Left renal pelvis (tissue), 4 donors: ENCODE measurements at places on chromosomes 2 and 18. TPM values are rescaled to one million over a fixed set of nuclear protein-coding genes. Genes with fewer than 3 reads are reported as not detected.

DYSF gene
- 18.5 TPM for polyA plus RNA-seq

HTR2B gene
- polyA plus RNA-seq, result 15.1 TPM

SCN3A gene
- polyA plus RNA-seq, result 0.78 TPM

PIEZO2 gene
- 30.7 TPM for polyA plus RNA-seq

RALBP1 gene
- polyA plus RNA-seq, result 79.8 TPM

EVA1A gene
- 18.1 TPM for polyA plus RNA-seq

TBC1D8 gene
- polyA plus RNA-seq, result 32.8 TPM

GALR1 gene
- 0.19 TPM for polyA plus RNA-seq

TSPYL6 gene
- not detected for polyA plus RNA-seq

SERPINB10 gene
- polyA plus RNA-seq, result not detected

GRCh38 chr2:54678719-54679118, 44.7 kb upstream of the EML6 start:
- no peak for DNase-seq

DNA sequence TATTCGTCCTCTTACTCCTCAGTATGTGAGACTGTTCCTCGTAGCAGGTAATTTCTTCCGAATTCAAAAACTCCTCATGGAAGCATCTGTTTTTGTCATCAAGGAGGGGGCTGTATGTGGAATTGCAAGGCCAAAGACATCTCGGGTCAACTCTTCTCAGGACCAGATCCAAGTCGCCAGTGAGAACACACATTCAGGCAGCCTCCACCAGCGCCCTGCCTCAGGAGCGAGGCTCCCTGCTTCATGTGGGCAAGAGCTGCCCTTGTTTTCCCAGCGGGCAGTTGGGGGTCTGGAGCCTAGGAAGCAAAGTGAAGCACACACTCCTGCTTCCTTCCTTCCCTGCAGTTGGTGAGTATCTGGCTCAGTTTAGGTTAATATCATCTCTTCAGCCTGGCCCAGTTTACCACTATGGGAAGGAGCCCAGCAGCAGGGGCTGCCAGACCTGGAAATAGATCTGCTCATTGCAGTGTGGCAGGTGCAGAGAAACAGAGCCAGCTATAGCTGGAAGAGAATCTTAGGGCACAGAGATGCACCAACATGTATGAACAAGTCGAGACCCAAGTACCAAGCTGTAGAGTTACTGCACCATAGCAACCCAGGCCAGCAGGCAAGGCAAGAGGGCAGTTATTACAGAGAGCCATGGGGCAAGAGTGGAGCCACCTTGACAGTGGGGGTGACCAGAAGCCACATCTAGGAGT, 25.3 kb downstream of the TMEM127 start:
- DNase-seq, result no peak

- no peak for DNase-seq
These were observed 101.3 kb downstream of the OSBPL1A start for GRCh38 chr18:24296276-24296675.

GRCh38 chr2:160401895-160402294, 91.7 kb downstream of the RBMS1 start:
- no peak for DNase-seq

DNA sequence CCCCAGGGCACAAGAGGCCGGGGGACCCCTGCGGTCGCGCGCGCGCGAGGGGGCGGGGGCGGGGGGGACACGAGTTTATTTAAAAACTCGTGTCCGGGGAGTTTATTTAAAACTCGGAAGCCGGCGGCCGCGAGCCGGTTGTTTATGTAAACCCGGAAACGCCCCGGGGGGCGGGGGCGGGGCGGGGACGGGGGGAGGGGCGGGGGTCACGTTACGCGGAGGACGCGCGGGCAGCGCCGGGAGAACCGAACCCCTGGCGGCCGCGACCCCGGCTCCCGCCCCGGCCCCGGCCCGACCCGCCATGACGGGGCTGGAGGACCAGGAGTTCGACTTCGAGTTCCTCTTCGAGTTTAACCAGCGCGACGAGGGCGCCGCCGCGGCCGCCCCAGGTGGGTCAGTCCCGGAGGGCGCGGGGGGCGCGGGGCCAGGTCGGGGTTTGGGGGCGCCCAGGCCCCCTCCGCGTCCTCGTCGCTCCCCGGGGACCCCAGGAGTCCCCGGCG, 4.4 kb downstream of the NFATC1 start:
- DNase-seq, result no peak

DNA sequence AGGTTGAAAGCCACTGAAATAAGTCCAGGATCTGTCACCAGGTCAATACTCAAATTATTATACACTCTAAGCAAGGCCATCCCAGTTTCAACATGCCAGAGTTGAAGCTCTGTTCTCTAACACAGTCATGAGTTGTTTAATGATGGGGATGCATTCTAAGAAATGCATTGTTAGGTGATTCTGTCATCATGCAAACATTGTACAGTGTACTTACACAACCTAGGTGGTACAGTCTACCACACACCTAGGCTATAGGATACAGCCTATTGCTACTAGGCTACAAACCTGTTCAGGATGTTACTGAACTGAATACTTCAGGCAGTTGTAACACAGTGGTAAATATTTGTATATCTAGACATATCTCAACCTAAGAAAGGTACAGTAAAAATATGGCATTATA, 162.2 kb downstream of the BAZ2B start:
- no peak for DNase-seq

GRCh38 chr18:56386856-56387255, 251.5 kb downstream of the TXNL1 start:
- DNase-seq, result no peak

DNA sequence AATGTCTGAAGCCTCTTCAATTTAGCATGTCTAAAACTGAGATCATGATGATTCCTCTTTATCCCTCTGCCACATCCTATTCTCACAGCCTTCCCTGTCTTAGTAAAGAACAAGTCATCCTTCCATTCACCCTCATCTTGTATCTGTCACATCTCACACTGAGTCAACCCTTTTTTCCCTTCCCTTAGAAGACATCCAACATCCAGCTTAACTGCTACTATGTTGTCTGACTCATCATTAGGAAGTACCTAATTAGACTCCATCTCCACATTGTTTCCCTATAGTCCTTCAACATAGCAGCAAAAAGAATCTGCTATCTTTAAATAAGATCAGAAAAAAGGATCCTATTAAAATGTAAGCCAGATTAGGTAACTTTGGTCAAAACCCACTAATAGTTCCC, 85.2 kb upstream of the GRB14 start:
- DNase-seq, result no peak

- no peak for DNase-seq
These were observed 1.7 kb upstream of the SERPINB7 start for GRCh38 chr18:63773551-63773950.

DNA sequence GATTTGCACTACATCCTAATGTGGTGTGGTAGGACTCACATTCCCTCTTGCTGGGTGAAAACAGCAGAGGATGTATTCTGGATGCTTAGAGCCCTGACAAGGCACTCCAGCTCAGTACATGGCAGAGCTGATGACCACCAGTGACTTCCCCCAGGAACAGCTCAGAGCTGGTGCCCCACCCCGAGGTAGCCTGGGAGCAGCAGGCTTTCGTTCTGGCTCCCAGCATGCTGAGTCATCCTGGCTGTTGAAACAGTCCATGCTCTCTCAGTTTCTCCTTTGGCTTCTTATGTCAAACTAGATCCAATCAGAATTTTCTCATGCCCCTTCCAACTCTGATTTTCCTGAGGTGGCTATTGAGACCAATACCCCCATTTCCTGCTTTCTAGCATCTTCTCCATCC, 438.2 kb downstream of the NBAS start:
- DNase-seq, result no peak

DNA sequence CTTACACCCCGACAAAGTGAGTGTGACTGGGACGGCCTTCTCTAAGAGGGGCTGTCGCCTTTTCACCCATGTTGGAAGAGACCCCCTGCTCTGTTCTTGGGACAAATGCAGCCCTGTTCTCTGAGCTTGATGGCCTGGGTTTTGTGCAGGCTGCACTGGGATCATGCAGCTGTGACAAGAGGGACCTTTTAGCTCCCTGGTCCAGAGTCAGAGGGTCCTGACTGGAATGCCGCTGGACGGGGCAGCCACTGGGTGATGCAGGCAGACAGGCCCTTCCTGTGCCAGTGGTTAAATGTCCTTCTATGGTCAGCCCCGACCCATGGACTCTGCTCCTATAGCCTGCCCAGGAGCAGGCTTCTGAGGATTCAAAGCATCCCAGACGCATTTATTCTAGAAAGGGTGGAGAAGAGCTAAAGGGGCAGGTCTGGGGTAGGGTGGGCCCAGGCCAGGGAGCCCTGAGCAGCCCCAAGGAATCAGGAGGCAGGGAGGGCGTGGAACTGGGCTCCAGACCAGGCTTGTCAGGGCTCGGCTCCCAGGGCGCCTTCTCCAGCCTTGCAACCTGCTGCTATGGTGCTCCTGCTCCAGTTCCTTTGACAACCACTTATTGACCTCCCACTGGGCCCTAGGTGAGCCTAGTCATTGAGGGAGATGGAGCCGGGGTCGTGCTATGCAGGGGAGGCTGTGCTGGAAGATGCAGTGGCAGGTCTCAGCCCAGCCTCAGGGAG, 277.9 kb upstream of the HS6ST1 start:
- no peak for DNase-seq

GRCh38 chr2:241827394-241827793, 18.4 kb downstream of the NEU4 start:
- no peak for DNase-seq

- no peak for DNase-seq
These were observed 24.6 kb downstream of the AFTPH start for GRCh38 chr2:64548761-64549160.

- DNase-seq, result no peak
These were observed 53.2 kb downstream of the ADCYAP1 start for GRCh38 chr18:957829-958228.

DNA sequence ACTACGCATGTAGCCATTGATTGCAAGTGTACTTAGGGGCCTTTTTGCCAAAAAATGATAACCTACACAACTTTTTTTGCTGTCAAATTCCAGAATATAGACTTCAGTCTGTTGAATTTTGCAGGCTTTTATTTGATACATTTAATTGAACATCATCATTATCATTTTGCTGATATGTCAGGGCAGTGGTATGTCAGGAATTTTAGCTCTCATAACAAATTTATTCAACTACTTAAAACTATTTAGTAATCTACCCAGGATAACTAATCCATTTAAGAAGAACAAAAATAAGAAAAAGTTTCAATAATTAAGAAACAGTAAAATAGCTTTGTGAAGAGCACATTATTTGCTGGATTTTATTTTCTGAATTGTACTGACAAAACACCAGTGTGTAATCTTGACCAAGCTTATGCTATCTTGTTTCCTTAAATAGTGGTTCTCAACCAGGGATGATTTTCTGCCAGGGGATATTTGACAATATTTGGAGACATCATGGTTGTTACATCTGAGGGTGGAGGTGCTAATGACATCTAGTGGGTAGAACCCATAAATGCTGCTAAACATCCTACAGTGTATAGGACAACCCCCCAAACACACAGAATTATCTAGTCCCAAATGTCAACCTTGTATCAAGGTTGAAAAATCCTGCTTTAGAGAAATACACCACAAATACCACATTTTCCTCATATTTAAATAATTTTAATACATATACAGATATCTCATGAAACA, 12.1 kb upstream of the TTN start:
- DNase-seq, result no peak

DNA sequence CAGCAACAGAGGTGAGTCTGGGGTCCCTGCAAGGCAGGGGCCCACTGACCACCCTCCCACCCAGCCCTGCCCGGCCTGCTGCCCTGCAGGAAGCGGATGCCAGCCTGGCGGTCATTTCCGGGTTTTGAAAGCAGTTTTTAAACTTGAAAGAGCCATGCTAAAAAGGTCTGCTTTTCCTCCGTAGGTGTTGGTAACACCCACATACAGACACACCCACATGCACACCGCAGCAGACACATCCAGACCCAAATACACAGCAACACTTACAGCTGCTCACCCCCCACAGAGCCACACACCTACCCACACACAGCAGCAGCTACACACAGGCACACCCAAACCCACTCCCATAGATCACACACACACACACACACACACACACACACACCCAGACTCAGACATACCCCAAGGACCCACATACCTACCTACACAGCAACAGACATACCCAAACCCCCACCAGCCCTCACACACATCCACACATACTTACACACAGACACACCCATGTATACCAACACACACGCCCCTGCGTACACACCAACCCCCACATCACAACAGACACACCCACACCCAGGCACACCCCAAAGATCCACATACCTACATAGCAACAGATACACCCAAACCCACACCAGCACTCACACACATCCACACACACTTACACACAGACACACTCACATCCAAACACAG, 7.6 kb downstream of the ZFP36L2 start:
- no peak for DNase-seq

DNA sequence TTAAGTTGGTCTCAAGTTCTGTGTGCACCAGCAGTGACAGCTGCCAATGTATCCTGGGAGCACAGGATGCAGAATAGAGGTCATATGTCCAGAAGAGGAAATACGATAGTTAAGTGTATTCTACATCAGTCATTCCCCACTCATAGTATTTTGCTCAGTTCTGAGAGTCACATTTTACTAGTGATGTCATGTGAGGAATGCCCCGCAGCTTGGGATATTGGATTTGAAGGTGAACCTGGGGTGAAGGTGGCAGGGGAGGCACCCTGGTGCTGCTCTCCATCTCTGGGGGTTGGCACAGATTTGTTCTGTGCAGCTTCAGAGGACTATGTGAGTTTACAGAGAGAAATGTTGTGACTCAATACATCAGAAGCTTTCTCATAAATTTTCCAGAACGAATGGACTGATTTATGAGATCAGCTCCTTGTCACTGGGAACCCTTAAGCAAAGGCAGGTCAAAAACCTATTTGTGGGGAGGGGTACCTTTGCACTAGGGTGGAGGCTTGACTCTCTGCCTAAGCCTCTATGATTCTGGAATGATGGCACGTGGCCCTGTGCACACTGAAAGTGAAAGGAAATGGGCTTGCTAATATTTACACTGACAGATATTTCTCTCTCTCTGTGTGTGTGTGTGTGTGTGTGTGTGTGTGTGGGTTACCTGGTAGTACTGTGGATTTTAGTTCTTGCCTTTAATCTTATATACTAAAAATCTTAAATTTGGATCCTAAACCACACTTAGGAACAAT, 95.9 kb downstream of the NEB start:
- DNase-seq, result no peak

DNA sequence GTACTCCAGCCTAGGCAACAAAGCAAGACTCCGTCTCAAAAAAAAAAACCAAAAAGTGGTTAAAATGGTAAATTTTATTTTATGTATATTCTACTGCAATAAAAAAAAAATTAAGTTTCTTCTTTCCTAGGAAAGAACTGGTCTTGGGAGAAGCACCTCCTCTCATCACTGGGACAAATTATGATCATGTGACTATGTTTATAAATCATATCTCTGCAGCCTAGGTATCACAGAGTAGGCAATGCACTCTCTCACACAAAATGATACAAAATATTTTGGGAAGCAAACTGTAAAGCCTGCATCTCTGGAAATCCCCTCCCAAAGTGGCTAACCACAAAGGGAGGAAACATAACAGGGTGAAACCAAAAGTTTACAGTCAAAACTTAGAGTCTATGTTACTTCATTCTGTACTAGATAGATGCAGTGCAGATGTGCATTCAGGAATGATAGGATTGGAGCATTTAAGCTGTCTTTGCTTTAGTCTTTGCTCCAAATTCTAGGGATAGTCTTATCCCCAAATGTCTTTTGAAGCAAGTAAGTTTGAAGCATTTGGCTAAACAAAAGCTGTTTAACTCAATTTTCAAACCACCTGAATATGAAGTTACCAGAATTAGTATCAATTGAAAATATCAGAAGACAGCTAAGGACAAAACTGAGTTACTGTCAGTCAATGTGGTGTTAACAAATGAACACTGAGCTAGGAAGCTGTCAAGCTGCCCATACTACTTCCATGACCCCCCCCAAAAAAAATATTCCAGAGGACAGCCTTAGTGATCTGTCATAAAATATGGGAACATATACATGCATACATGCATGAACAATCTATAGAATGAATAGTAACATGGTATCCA, 21.1 kb upstream of the MALT1 start:
- DNase-seq, result no peak

GRCh38 chr2:121342751-121343150, 57.7 kb upstream of the TFCP2L1 start:
- DNase-seq, result no peak
